ENCODE measurements at places on chromosomes 7 and 10.

- DNase-seq = no peak
These were observed 14.1 kb downstream of the PRLHR start for GRCh38 chr10:118581340-118581739.

DNA sequence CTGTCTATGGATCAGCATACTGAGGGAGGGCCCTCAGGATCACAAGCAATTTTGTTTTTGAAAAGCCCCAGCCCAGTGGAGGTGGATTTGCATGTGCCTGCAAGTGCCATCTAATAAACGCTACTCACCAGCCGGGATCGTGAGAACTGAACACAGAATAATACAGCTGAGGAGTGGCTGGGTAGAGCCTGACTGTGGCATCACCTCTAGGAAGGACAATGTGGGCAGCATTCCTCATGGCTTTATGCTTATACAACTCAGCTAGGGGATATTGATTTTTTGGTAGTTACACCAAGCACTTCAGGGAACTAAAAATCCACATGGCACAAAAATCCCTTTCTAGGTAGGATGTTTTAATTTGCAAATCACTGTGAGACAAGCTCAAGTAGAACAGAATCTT, 72.7 kb upstream of the PALS2 start:
- DNase-seq = no peak

DNA sequence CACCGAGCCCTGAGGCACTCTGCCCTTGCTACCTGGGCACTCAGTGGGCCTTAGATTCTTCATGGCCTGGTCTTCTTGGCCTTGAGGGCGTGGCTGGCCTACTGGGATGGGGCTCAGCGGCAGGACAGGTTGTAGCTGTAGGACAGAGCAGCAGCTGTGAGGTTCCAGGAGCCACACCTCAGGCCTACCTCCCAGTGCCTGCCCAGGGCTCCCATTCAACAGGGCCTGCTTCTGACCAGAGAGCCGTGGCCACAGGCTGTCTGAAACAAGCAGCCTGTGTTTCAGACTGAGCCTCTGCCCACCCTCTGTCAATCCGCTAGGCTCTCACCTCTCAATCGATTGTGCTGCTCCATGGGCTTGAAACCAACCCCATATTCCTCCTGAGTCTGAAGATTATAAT, 928.0 kb upstream of the ZNF722 start:
- DNase-seq = no peak

DNA sequence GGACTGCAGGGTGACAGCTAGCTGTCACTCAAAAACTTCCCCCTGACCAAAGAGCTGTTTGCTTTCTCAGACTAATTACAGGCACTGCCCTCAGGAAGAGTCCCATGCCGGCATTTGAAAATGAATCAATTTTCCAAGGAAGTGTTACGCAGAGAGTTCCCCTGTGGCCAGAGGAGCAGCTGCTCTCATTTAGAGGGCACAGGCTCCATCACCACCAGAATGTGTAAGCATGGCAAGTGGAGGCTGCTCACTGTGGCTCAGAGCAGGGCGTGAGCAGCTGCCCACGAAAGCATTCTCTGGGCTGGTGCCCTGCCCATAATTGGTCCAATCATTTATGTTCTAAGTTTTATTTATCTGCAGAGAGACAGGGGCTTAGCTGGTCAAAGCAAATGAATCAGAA, 202.2 kb downstream of the RAMP3 start:
- no peak for DNase-seq

DNA sequence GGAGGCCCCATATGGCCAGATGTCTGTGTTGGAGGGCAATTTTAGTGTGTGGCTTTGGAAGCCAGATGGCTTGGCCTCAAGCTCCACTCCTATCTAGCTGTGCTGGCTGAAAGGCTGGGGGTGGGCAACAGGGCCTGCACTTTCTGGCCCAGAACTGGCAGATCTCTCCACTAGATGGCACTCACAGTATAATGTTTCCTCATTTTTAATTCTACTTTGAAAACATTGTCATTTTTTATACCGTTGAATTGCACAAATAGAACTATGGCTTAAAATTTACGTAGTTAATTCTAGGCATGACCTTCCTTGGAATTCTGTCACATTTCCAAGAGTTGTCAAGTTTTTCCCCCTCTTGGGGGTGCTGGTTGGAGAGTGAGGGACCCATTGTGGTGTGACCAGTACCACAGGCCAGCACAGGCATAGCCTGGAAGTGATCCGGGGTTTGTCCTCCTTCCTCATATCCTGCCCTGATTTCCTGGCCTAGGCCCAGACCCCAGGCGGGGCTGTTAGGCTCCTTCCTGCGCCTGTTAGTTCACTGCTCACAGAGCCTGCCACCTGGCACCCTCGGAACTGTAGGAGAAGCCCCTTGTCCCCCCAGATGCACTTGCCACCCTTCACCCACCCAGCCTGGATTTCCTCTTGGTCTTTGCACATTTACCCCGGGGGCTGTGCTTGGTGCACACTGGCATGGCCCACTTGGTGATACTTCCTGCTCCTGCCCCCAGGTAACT, 52.8 kb downstream of the ARHGAP22 start:
- no peak for DNase-seq

GRCh38 chr7:96710544-96710943, 898 bp upstream of the SEM1 start:
- DNase-seq = no peak

DNA sequence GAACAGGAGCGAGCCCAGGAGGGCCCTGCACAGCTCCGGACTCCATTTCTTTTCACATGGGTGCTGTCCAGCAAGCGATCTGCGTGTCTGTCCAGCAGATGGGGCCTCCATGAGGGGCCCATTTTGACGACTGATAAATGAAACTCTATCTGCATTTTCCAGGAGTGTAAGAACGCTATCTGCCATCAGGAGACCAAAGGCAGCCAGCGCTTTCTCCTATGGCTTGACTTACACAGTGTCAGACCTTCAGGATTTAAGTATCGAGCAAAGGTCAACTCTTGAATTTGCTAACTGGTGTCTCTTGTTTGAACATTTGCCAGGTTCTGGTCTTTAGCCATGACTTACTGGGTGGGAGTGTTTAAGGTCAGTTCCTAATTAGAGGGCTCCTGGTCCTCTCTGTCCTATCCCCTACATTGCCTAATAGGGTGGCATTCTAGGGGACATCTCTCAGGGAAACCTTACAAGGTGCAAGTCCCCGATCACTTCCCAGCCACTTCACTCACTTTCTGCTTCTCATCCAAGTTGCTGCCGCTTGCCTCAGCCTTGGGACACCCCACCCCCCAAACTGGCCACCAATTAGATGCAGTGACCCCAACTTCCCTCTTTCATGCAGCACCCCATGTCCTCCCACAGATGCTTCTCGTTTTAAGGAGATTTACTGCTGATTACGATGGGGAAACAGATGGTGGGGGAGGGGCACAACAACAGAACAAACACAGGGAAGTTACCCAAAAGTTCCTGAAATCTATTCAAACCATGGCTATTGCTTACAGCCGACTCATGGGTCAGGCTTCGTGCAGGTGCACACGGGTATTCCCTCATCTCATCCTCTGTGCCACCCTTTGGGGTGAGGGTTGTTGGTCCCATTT, 20.0 kb downstream of the VSIR start:
- DNase-seq = no peak

DNA sequence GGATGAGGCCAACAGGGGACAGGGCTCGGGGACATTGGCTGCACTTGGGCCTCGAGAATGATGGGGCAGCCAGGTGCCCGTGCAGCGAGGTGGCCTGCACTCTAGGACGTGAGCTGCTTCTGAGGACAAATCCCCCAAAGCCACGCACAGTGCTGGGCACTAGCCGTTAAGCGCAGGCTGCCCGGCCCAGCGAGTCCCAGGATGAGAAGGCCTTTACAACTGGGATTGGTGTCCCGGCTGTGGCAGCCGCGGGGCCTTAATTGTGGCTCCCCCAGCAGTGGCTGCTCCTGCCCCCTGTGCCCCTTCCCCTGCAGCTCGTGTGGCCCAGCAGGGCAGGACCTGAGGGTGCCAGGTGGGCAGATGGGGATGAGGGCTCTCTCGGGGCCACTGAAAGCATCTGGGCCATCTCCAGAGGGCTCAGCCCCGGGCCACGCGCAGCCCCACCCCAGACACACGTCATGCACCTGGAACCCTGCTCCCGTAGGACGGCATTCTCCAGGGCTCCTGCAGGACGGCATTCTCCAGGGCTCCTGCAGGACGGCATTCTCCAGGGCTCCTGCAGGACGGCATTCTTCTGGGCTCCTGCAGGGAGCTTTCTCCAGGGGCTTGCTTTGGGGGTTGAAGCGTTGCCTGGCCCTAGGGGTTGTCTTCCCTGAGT, 6.6 kb downstream of the PWWP2B start:
- no peak for DNase-seq

DNA sequence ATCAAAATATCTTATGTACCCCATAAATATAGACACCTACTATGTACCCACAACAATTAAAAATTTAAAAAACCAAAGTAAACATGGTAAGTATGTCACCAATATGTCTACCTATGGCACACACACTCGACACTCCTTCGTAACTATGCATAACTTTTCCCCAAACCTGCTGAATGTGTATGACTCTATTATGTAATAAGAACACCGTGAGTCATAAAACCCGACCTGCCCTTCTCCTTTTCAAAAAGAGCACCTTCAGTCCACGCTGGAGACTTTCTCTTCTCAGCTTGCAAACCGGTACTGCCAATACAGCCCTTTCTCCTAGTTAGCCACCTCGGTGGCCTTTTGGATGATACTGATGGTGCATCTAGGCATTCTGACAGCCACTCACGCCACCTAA, 186.3 kb downstream of the PRPF18 start:
- no peak for DNase-seq

GRCh38 chr10:43595739-43596298, 10.4 kb upstream of the ZNF485 start:
- DNase-seq = peak; percentile 28

- DNase-seq = no peak
These were observed 284.4 kb downstream of the USP6NL start for GRCh38 chr10:11326913-11327616.

DNA sequence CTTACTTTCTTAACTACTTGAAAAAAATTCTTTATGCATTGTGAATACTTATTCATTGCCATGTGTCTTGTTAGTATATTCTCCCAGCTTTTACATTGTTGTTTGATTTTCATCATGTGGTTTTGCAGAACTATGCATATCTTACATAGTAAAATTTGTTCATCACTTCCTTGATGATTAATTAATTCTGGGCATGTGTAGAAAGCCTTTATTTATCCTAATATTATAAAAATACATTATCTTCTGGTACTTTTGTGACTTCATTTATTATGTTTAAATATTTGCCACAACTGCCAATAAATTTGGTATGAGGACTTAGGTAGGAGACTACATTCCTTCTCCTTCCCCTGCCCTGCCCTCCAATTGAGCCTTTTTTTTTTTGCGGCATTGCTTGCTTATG, 166.0 kb upstream of the ZNF32 start:
- DNase-seq = no peak

DNA sequence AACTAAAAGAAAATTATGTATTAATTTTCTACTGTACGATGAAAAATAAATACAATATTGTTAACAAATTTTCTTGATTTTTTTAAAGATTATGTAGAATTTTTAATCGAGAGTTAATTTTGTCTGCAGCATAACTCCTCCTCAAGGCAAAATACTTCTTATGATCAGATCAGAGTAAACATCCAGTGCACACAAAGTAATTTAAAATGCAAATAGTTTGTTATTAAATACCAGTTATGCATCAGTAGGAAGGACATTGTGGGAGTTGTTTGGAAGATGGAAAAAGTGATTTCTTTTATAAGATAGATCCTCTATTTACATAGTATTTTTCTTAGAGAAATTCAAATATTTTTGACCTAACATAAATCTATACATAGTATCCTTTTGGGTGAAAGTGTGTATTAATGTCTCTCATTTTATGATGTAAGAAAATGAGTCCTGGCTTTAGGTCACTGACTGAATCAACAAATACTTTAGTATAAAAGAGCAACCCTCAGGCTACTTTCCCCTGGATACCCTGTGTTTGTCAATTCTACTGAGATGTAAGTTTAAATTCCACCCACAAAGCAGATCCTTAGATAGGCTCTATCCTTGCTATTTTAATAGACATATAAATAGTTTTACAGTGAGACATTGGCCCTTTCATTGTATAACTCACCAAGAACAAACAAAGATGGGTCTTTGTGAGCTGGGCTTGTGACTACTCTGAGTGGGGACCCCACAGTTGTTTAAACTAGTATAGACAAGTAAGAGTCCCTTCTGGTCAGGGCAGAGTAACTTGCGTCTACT, 1133.7 kb downstream of the GATA3 start:
- DNase-seq = no peak

DNA sequence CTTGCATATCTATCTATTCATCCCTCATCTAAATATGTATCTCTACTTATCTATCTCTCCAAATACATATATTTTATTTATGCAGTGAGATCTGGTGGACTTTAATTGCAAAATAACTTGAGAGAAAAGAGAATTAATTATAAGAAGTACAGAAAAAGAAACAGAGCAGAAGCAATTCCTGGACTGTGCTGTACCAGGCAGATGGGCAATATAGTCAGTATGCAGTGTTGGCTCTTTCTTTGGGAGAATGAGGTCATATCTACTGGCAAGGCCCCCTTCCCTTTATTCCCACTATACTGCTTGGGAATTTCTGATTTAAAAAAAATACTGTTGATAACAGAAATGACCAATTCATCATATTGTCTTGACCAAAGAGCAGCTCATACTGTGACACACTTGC, 49.0 kb upstream of the TOMM7 start:
- DNase-seq = no peak

- DNase-seq = no peak
These were observed 25.2 kb downstream of the RAPGEF5 start for GRCh38 chr7:22331704-22332103.

GRCh38 chr7:17043012-17043877, 161.5 kb upstream of the AGR3 start:
- DNase-seq = no peak

- no peak for DNase-seq
These were observed 127.2 kb downstream of the CELF2 start for GRCh38 chr10:11144626-11145494.

DNA sequence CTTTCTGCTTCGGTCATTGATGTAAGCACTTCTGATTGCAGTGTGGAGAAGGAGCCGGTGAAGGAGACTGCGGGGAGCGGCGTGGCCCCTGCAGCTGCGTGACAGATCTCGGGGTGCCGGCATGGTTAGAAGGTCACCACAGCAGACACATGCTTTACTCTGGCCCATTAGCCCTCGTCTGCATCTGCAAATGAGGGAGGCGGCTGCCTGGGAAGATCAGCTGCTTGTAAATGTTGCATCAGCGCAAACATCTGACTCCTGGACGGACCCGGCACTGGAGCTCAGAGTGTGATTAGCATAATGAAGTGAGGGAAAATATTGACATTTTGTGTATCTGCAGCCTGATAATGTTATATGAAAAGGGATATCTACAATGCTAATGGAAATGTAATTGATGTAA, 30.5 kb upstream of the MNX1 start:
- no peak for DNase-seq

DNA sequence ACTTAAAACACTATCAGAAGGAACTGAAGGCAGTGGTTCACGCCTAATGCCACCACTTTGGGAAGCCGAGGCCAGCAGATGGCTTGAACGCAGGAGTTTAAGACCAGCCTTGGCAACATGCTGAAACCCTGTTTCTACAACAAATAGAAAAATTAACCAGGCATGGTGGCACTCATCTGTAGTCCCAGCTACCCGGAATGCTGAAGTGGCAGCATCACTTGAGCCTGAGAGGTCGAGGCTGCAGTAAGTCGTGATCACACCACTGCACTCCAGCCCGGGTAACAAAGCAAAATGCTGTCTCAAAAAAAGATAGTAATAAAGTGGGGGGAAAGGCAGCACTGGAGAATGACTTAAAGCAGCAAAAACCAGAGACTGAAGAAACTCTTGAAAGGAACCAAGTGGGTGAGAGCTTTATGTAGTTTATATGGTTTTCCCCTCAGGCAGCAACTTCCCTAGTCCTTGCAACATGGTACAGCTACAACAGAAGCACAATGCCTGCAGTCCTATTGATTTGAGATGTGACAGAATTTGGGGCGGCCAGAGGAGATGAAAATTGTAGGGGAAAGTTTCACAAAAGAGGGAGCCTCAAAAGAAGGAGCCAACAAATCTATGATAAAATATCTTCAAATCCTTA, 38.1 kb downstream of the GDI2 start:
- no peak for DNase-seq
